ENCODE measurements at places on chromosomes 3 and 15. TPM values are rescaled to one million over a fixed set of nuclear protein-coding genes. Genes with fewer than 3 reads are reported as not detected.

GRCh38 chr3:16596352-16597032 is 8.7 kb downstream of the DAZL start:
- no peaks in the 10 kb centered on the region for H3K27me3 ChIP-seq
- H3K4me3 ChIP-seq: no peak overlapping the region
- DNase-seq: no peak
- no peaks in the 10 kb centered on the region for H3K36me3 ChIP-seq

TMC3 gene
- not detected for total RNA-seq

DNA sequence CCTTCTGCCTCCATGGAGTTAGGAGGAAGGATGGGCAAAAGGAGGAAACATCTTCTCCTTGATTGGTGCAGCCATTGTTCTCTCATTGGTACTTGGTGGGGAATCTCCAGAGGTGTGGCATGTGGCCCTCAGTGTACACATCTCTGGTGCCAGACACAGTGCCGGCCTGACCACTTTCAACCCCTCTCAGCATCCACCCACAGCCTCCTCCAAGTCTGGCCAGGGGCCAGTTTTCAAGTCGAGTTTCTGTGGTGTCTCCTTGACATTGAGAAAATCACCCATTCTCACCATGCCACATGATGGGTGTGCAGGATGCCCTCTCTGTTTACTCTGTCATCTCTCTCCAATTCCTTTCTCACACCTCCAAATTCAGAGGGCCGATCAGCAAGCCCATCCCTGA is 12.8 kb upstream of the FSIP1 start:
- no peaks in the 10 kb centered on the region for H3K4me1 ChIP-seq
- H3K27me3 ChIP-seq: no peaks in the 10 kb centered on the region
- H3K27ac ChIP-seq: no peak overlapping the region
- no peak for DNase-seq
- H3K36me3 ChIP-seq: no peaks in the 10 kb centered on the region
- no peak overlapping the region for H3K4me3 ChIP-seq

GRCh38 chr3:49173116-49173791 is 1.9 kb downstream of the KLHDC8B start:
- H3K27me3 ChIP-seq: no peaks in the 10 kb centered on the region
- H3K4me3 ChIP-seq: peak overlapping the region; percentile 38
- peak overlapping the region; percentile 74 for H3K27ac ChIP-seq

DNA sequence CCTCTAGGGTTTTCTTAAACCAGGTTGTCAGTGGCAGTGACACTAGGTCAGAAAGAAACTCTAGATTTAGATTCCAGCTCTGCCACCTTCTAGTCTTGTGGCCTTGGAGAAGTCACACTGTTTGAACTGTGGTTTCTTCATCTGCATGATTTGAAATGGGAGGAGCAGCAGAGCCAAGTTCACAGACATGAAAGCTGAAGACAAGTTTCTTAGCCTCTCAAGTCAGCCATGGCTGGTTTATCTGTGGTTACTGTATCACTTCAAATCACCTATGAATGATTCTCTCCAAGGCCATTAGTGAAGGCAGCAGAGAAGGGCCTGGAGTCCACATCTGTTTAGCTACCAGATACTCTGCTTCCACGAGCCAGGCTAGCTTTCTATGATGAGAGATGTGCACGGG is 15.6 kb downstream of the CLEC3B start:
- no peak overlapping the region for H3K4me3 ChIP-seq
- no peak overlapping the region for H3K27ac ChIP-seq
- no peaks in the 10 kb centered on the region for H3K4me1 ChIP-seq
- no peaks in the 10 kb centered on the region for H3K27me3 ChIP-seq
- DNase-seq: no peak

PLA1A gene
- total RNA-seq: 6.7 TPM

GPX1 gene
- 375 TPM for total RNA-seq

SST gene
- total RNA-seq: not detected

SNRPA1 gene
- 44.9 TPM for total RNA-seq

CNTN3 gene
- total RNA-seq: 3.8 TPM

TUSC7 gene
- not detected for total RNA-seq

NR1I2 gene
- total RNA-seq: 0.38 TPM

DNA sequence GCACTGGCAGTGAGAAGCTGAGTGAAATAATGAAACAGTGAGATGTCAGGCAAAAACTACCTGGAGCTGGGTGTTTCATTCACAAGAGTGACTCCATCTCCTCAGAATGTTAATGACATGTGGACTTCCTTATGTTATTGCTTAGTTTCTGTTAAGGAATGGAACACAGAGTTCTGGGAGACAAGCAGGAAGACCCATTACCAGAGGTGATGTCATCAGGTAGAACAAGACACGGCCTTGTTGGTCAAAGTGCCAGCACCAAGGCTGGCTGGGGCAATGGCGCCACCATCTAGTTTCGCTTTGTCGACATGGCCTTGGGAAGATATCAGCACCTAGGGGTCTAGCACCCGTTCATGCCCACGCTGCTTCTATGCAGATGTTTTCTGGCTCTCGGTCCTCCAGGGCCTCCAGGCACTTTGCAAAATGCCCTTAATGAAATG is 252.2 kb downstream of the FAM43A start:
- no peak for DNase-seq
- H3K4me3 ChIP-seq: no peak overlapping the region
- no peak overlapping the region for H3K27ac ChIP-seq
- peaks cover 5% of the 10 kb centered on the region for H3K4me1 ChIP-seq
- no peaks in the 10 kb centered on the region for H3K36me3 ChIP-seq
- no peaks in the 10 kb centered on the region for H3K27me3 ChIP-seq
